NCI-H2029 treated with DMSO at 0.1 percent for 48 hours (cell line): ENCODE measurements at places on chromosomes 2 and 18.

GRCh38 chr2:130389783-130390182 is 33.9 kb downstream of the PTPN18 start:
- no peak for DNase-seq

DNA sequence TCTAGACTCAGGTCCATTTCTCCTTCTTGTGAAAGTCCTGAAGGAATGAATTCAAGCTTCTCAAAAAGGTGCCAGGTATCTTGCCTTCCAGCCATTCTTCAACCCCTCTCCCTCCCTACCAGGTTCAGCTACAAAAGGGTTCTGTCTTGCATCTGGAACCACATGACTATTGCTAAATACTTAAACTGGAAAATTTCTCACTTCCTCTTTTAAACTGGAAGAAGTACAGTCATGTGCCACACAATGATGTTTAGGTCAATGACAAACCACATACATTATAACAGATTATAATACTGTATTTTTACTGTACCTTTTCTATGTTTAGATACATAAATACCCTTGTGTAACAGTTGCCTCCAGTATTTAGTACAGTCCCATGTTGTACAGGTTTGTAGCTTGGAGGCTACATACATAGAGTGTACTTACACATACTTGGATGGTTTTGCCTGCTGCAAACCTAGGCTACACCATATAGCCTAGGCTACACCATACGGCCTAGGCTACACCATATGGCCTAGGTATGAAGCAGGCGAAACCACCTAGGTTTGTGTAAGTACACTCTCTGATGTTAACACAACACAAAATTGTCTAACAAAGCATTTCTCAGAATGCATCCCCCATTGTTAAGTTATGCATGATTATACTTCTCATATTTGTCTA is 142.0 kb upstream of the DNMT3A start:
- DNase-seq: no peak

DNA sequence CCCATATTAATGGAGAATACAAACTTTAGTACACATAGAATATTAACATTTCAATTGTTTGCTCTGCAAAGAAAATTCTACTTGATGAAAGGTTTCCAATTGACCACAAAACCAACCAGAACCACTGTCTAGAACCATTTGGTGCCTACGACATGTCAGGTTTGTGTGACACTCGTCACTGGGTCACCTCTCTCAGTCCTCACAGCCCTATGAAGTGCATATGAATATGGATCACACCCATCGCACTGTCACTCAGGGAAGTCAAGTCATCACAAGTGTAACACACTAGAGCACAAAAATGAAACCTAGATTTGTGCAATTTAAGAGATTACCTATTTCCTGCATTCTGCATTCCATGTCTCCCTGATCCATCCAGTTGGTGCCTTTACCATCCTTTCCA is 43.7 kb downstream of the PTPN2 start:
- DNase-seq: no peak

DNA sequence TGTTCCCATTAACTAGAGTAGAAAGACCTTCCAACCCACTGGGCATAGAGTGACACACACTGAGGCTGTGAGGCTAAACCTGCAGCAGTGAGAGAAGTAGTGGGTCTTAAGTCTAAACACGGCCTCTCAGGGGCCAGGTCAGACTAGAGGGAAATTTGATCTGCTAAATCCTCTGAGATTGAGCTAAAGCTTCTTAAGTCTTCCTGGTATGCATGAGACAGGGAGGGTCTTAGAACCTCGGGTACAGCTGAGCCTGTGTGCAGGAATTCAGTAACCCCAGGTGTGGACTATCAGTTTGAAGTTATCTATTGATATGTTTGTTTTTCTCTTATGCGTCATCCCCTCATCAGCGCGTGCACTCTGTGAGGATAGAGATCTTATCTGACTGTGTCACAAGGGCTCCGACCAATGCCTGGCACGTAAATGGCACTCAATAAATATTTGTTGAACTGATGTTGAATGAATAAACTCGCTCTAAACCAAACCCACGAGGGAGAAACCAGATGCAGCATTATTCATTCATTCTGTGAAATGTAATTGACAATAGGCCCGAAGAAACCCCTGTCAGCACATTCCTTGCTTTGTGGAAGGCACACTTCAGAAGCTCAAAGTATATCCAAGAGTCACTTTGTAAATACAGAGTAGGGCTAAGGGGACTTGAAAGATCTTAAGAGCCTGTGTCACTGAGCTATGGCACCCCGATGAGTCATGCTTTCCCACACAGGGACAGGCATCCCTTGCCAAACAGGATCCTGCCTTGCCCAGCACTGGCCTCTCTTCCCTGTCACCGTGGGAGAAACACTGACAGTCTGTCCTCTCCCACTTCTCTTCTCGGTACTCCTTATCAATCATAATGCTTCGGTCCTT is 21.7 kb upstream of the RAB10 start:
- DNase-seq: peak; percentile 78

GRCh38 chr2:105671156-105671555 is 73.6 kb upstream of the NCK2 start:
- no peak for DNase-seq

GRCh38 chr18:59861963-59862819 is 37.6 kb upstream of the PMAIP1 start:
- no peak for DNase-seq

DNA sequence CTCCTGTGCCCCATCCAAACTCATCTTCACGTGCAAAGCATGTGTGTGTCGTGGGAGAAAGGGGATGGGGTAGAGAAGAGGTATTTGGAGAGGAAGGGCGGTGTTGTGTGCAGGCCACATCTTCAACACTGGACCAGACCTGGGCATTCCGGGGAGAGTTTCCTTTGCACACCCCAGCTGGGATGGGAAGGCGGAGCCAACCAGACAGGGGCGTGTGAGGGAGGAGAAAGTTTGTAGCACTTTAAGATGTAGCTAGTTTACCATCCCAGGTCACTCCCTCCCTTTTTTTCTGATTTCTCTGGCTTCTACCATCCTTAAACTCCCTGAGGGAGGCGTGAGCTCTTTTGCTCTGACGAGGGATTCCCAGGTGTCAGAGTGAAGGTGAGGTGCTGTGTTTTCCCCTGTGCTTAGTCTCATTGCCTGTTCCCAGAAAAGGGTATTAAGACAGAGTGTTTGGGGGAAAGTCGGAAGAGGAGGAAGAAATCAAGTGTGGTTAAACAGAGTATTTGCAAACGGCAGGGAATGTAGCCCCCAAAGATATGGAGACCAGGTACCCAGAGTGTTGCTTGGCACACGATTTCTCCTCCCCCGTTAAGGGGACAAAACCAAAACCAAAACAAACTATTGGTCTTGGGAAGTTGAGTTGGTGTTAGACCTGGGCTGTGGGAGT is 1.6 kb downstream of the SETBP1 start:
- no peak for DNase-seq
